Right atrium auricular region (tissue), 2 donors: ENCODE measurements at places on chromosomes 4 and X. TPM values are rescaled to one million over a fixed set of nuclear protein-coding genes. Genes with fewer than 3 reads are reported as not detected.

- H3K27me3 ChIP-seq = no peaks in the 10 kb centered on the region
- H3K4me1 ChIP-seq = no peaks in the 10 kb centered on the region
- no peak overlapping the region for H3K4me3 ChIP-seq
- H3K36me3 ChIP-seq = no peaks in the 10 kb centered on the region
Measured at GRCh38 chrX:1153940-1154339, 58.5 kb downstream of the CRLF2 start.

DNA sequence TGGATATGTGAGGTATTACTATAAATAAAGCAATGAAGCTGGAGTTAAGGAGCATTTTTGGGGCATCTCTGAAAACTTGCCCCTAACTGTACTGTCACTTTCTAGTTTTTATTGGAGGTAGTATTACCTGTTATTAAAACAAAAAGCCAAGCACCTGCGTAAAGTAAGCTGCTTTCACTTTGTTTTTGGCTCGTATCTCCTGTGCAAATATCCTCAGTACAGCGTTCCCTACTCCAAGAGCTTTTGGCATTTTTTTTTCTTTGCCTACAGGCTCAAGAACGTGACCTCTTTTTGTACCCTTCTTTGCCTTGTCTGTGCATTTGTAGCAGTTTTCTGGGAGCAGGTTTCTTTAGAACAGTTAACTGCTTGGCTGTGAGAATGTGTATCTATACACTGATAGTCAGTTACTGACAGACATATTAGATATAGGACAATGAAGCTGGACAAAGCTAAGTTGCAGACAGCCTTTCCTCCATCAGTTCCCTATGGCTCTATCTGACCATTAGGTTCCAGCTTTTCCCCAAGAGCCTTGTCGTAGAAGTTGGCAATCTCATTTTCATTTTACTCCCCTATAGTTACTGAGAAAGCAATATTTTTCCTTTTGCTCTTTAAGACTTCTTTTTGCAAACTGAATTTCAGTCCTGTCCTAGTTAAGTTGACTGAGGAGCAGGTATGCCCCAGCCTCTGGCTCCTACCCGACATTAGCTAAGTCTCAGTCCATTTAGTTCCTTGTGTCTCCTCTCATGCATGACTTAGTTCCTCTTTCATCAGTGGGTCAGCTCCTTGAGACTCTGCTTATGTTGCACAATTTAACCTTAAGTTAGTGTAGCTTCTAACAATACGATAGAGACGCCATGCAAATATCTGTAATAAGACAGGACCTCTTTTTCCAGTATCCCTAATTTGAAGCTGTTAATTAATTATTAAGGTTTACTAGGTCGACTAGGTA, 71.5 kb upstream of the HPRT1 start:
- H3K27ac ChIP-seq = no peak overlapping the region
- no peak overlapping the region for H3K4me3 ChIP-seq
- no peak for DNase-seq
- no peaks in the 10 kb centered on the region for H3K4me1 ChIP-seq
- H3K36me3 ChIP-seq = no peaks in the 10 kb centered on the region
- H3K27me3 ChIP-seq = no peaks in the 10 kb centered on the region

DNA sequence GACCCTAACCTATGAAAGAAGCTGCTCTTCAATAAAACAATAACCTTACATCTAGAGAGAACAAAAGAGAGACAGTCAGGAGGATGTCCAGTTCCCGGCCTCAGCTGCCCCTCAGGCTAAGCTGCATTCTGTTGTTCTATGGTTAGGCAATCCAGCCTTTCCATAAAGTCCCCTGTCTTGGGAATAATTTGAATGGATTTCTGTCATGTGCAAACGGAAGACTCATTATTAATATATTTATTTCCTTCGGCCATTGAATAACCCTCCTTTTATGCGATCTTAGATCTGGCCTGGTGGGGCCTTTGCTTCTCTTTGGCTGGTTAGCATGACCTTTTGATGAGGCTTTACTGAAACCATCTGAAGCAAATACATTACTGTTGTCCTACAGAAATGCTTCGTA, 80.1 kb downstream of the ANKRD50 start:
- no peaks in the 10 kb centered on the region for H3K36me3 ChIP-seq
- no peak overlapping the region for H3K4me3 ChIP-seq
- H3K27ac ChIP-seq = no peak overlapping the region

DNA sequence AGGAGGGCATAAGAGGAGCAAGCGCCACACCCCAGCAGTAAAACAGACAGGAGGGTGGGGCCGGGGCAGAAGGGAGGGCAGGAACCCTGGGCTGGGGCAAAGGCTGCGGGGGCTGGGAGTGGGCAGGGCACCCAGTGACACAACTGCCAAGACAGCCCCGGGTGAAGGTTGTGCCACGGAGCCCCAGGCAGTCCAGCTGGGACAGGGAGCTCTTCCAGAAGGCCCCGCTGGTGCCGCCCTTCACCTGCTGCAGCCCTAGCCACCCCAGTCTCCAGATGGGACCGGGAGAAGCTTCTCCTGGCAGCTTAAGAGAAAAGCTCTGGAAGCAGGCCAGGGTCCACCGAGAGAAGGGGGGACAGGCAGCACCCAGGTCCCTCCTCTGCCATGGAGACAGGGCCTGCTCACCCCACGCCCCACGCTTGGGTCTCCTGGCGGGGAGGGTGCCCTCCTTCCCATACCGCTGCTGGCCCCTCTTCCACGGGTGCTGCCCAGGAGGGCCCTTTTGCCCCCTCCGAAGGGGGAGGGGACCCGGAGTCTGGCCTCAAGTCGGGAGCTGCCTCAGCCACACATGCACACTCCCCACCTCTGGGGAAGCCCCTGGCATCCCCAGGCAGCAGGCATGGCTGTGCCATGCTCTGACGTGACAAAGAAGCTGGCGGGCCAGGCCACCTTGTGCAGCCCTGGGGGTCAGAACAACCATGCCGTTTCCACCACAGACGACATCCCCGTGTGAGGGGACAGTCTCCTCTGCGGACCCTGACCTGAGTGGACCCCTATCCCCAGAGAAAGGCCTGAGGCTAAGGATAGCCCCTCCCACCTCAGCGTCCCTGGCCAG, 1.5 kb downstream of the DGKQ start:
- H3K27me3 ChIP-seq = no peaks in the 10 kb centered on the region
- H3K4me1 ChIP-seq = peaks cover 37% of the 10 kb centered on the region
- no peaks in the 10 kb centered on the region for H3K36me3 ChIP-seq
- no peak overlapping the region for H3K27ac ChIP-seq

GRCh38 chr4:102858828-102859464, 9.8 kb upstream of the CISD2 start:
- no peaks in the 10 kb centered on the region for H3K36me3 ChIP-seq
- no peak overlapping the region for H3K27ac ChIP-seq
- no peaks in the 10 kb centered on the region for H3K27me3 ChIP-seq
- DNase-seq = no peak

- no peak overlapping the region for H3K27ac ChIP-seq
- DNase-seq = no peak
- no peaks in the 10 kb centered on the region for H3K27me3 ChIP-seq
- H3K36me3 ChIP-seq = no peaks in the 10 kb centered on the region
- no peak overlapping the region for H3K4me3 ChIP-seq
- H3K4me1 ChIP-seq = peaks cover 26% of the 10 kb centered on the region
Measured at GRCh38 chr4:38385093-38386004, 278.6 kb upstream of the KLF3 start.

DNA sequence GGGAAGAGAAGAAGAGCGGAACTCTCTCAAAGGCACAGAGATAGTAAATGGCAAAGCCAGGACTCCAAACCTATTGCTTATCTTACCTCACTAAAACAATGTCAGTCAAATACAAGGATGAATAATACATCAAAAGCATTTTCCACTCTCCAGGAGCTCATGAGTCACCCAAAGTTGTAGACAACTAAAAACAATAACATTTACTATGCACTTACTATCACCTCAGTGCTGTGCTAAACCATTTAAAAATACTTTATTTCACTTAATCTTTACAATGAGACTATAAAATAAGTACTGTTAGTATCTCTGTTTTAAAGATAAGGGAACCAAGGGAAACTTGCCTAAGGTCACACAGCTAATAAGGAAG, 163.2 kb upstream of the SPANXC start:
- no peaks in the 10 kb centered on the region for H3K36me3 ChIP-seq
- no peak overlapping the region for H3K4me3 ChIP-seq
- no peaks in the 10 kb centered on the region for H3K27me3 ChIP-seq
- H3K4me1 ChIP-seq = no peaks in the 10 kb centered on the region

- no peaks in the 10 kb centered on the region for H3K4me1 ChIP-seq
- no peak overlapping the region for H3K4me3 ChIP-seq
- no peaks in the 10 kb centered on the region for H3K36me3 ChIP-seq
- no peak overlapping the region for H3K27ac ChIP-seq
Measured at GRCh38 chrX:146887020-146887419, 72.5 kb upstream of the CXorf51A start.

DNA sequence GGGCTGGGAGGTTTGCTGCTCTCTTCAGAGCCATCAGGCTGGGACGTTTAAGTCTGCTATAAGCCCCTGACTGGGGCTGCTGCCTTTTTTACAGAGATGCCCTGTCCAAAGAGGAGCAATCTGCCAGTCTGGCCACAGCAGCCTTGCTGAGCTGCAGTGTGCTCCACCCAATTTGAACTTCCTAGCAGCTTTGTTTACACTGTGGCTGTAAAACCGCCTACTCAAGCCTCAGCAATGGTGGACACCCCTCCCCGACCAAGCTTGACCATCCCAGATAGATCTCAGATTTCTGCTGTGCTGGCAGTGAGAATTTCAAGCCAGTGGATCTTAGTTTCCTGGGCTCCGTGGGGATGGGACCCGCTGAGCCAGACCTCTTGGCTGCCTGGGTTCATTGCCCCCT, 40.7 kb downstream of the SPATA18 start:
- no peaks in the 10 kb centered on the region for H3K27me3 ChIP-seq
- H3K36me3 ChIP-seq = no peaks in the 10 kb centered on the region
- H3K27ac ChIP-seq = no peak overlapping the region
- no peak overlapping the region for H3K4me3 ChIP-seq
- H3K4me1 ChIP-seq = no peaks in the 10 kb centered on the region
- DNase-seq = no peak

- no peak overlapping the region for H3K27ac ChIP-seq
- no peaks in the 10 kb centered on the region for H3K4me1 ChIP-seq
- H3K27me3 ChIP-seq = no peaks in the 10 kb centered on the region
Measured at GRCh38 chrX:151384807-151385206, 12.2 kb upstream of the VMA21 start.

GRCh38 chrX:153816831-153817690, 13.3 kb downstream of the PDZD4 start:
- H3K36me3 ChIP-seq = no peaks in the 10 kb centered on the region
- H3K27me3 ChIP-seq = no peaks in the 10 kb centered on the region
- no peaks in the 10 kb centered on the region for H3K4me1 ChIP-seq
- no peak for DNase-seq
- H3K4me3 ChIP-seq = no peak overlapping the region
- H3K27ac ChIP-seq = no peak overlapping the region

- H3K36me3 ChIP-seq = no peaks in the 10 kb centered on the region
- H3K27me3 ChIP-seq = no peaks in the 10 kb centered on the region
- no peaks in the 10 kb centered on the region for H3K4me1 ChIP-seq
- H3K4me3 ChIP-seq = no peak overlapping the region
- no peak for DNase-seq
Measured at GRCh38 chr4:6502747-6503465, 30.5 kb upstream of the PPP2R2C start.

- H3K4me1 ChIP-seq = no peaks in the 10 kb centered on the region
- no peaks in the 10 kb centered on the region for H3K27me3 ChIP-seq
- no peak for DNase-seq
- H3K36me3 ChIP-seq = no peaks in the 10 kb centered on the region
- H3K4me3 ChIP-seq = no peak overlapping the region
- H3K27ac ChIP-seq = no peak overlapping the region
Measured at GRCh38 chrX:108071578-108071977, 19.8 kb downstream of the PSMD10 start.

GRCh38 chr4:163554870-163555465, 60.5 kb downstream of the TMA16 start:
- H3K4me1 ChIP-seq = no peaks in the 10 kb centered on the region
- H3K4me3 ChIP-seq = no peak overlapping the region
- DNase-seq = no peak
- no peaks in the 10 kb centered on the region for H3K27me3 ChIP-seq
- no peaks in the 10 kb centered on the region for H3K36me3 ChIP-seq

- no peaks in the 10 kb centered on the region for H3K4me1 ChIP-seq
- no peak overlapping the region for H3K4me3 ChIP-seq
- no peak for DNase-seq
- H3K36me3 ChIP-seq = peaks cover 34% of the 10 kb centered on the region
- no peaks in the 10 kb centered on the region for H3K27me3 ChIP-seq
Measured at GRCh38 chr4:88054901-88055300, 47.5 kb downstream of the PKD2 start.

DNA sequence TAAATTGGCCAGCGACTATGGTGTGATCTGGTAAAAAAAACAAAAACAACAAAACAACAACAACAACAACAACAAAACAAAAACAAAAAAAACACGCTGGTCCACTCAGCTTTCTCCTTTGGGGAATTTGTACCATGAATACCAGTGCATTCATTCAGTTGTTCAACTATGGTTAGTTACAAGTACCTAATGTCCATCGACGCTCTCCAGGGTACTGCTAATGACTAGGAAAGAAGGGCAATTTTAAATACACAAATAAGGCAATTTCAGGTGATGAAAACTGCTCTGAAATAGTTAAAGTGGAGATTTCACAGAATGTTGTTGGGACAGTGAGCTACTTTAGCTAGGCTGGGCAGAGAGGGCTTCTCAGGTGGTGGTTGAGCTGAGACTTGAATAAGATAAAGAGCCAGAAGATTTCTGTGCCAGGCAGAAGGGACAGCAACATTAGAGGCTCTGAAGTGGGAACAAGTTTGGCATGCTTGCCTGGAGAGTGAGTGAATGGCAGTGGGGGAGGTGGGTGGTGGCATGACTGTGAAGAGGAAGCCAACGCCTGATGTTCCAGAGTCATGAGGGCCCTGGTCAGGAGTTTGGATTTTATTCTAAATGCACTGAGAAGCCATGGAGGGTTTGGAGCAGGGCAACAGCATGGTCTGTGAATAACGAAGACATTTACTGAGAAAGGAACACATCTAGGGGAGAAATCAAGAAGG, 45.9 kb upstream of the PGRMC2 start:
- no peaks in the 10 kb centered on the region for H3K27me3 ChIP-seq
- H3K4me3 ChIP-seq = no peak overlapping the region
- no peaks in the 10 kb centered on the region for H3K36me3 ChIP-seq
- no peaks in the 10 kb centered on the region for H3K4me1 ChIP-seq
- DNase-seq = no peak

- H3K27me3 ChIP-seq = no peaks in the 10 kb centered on the region
- H3K4me1 ChIP-seq = peaks cover 5% of the 10 kb centered on the region
- no peak overlapping the region for H3K4me3 ChIP-seq
- no peak for DNase-seq
- no peak overlapping the region for H3K27ac ChIP-seq
Measured at GRCh38 chr4:113781439-113782040, 20.0 kb upstream of the CAMK2D start.

IL21 gene
- not detected for total RNA-seq

PALLD gene
- total RNA-seq = 764 TPM

PRSS12 gene
- not detected for total RNA-seq

UGT2B11 gene
- total RNA-seq = not detected

NOX1 gene
- 0.82 TPM for total RNA-seq

GLOD5 gene
- not detected for total RNA-seq

CYSLTR1 gene
- total RNA-seq = 1.1 TPM

FAM184B gene
- not detected for total RNA-seq

RPS6KA3 gene
- total RNA-seq = 30.5 TPM

SLC9B1 gene
- total RNA-seq = 3.3 TPM
